ENCODE measurements at places on chromosomes 12 and 14. TPM values are rescaled to one million over a fixed set of nuclear protein-coding genes. Genes with fewer than 3 reads are reported as not detected.
A peak's percentile ranks its signal among the peaks of the same experiment; 100 is the strongest.

DNA sequence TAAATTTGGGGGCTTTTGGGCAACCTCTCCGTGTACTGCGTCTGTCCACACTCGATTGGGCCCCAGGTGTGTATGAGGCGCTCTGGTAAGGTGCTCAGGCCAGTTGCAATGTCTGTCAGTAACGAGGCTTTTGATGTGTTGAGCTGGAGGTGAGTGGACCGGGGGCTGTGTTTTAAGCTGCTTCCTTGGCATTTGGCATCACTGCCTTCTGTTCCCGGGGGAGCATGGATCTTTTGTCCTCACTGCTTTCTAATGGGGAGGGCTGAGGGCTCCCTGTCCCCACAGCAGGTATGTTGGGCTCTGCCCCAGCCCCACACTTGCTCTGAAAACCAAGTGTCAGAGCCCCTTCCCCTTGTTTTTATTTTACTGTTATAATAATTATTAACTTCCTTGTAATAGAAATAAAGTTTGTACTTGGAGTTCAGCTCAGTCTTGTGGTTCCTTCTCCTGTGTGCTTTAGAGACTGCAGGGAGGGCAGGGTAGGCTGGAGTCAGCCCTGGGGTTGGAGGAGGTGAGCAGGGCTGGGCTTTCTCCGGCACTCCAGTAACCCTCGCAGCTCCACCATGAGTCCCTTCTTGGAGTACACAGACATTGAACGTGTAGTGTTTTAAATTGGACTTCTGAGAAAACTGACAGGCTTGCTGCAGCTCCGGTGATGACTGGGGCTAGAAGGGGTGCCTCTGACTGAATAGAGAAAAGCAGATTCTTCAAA lies 28.0 kb downstream of the TRAFD1 start:
- no peak for DNase-seq

Gene TEX22
- total RNA-seq, result not detected

- DNase-seq, result no peak
Observed at GRCh38 chr12:104966677-104967076, 8.6 kb upstream of the SLC41A2 start.

- peak; percentile 88 for DNase-seq
Observed at GRCh38 chr14:88270776-88271175, 52.3 kb downstream of the KCNK10 start.

- peak; percentile 29 for DNase-seq
Observed at GRCh38 chr12:21528953-21529352, 2.9 kb downstream of the SPX start.

DNA sequence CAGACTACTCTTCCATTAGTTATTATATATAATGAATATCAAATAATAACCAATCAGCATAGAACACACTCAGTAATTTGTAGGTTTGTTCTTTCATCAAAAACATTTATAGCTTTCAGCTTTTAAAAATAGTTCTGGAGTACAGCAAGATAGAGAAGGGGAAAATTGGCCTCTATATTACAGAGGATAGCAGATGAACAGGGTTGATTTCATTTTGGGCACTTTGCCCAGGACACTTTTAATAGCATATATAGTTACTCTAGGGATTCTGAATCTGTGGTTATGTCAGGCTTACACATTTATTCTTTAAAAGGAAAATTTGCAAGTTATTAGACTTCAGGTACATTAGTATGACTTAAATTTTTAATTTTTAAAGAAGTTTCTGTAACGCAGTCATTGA lies 52.6 kb downstream of the IFT81 start:
- peak; percentile 78 for DNase-seq

Gene CAND1
- 111 TPM for total RNA-seq

GRCh38 chr12:89556976-89557375 lies 31.1 kb upstream of the POC1B start:
- DNase-seq, result no peak

- DNase-seq, result no peak
Observed at GRCh38 chr12:47808574-47809365, 10.9 kb downstream of the HDAC7 start.

DNA sequence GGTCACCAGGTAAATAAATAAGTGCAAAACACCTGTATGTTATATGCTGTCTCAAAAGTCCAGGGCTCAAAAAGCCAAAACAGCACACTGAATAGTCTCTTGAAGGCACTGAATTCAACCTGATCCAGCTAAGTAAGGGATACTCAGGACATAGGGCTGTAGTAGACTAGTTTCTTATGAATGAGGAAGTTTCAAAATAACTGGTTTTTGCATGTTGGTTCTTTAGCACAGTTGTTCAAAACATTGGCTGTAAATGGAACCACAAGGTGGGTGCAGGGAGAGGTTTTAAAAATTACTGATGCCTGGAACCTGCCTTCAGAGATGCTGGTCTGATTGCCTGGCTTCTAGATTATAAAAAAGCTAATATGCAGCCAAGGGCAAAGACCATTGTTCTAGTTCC lies 34.1 kb downstream of the NDUFA12 start:
- DNase-seq, result no peak

GRCh38 chr14:26925876-26926584 lies 328.2 kb upstream of the NOVA1 start:
- no peak for DNase-seq

- peak; percentile 91 for DNase-seq
Observed at GRCh38 chr14:24398653-24399446, at the start of gene NYNRIN. NYNRIN (plus strand) TSS chr14:24399003; CDS start chr14:24399247, 244 bp downstream.

Gene RPL10L
- not detected for total RNA-seq

Gene CLEC14A
- not detected for total RNA-seq

- DNase-seq, result no peak
Observed at GRCh38 chr12:65125975-65126374, 4.9 kb upstream of the WIF1 start.

GRCh38 chr12:7666595-7666994 lies 887 bp upstream of the APOBEC1 start:
- peak; percentile 67 for DNase-seq

DNA sequence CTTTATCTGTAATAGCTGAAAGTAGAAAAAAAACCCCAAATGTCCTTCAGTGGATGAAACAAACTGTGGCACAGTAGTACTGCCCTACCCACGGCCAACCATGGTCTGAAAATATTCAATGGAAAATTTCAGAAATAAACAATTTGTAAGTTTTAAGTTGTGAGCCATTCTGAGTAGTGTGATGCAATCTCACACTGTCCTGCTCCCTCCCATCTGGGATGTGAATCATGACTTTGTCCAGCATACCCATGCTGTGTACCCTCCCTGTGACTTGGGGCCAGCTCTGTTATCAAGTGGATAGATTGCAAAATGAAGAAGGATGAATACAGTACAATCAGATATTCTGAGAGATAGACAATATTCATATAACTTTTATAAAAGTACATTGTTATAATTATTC lies 106.2 kb downstream of the SMOC1 start:
- DNase-seq, result no peak

DNA sequence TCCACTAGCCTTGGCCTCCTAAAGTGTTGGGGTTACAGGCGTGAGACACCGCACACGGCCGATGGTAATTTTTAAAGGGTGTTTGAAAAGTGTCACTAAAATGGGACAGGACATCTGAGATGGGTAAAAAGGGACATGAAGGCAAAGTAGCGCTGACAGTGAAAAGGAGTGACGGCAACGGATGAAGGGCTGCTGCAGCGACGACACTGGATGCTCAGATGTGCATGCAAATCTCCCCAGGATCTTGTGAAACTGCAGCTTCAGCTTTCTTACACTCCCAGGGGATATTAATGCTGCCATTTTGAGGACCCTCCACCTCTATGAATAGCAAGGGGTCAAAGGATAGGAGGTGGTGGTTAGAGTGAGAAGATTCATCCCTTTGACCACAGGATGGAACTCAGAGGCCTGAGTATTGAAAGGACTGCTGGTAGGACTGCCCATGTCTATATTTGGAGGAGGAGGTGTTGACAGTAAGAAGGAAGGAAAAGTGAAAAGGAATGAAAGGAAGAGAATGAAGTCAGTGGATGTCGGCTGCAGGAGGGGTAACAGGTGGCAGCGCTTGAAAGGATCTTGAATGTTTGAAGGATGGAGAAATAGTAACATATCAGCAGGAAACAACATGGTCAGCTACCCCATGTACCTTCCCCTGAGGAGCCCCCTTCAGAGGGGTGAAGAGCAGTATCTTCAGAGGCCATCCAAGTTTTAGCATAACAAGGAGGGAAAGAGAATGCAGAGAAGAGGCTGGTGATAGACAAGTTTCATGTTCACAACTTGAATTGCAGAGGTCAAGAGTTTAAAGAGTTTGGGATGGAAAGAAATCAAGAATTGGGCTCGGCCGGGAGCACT lies 37.1 kb downstream of the CLIP1 start:
- no peak for DNase-seq

DNA sequence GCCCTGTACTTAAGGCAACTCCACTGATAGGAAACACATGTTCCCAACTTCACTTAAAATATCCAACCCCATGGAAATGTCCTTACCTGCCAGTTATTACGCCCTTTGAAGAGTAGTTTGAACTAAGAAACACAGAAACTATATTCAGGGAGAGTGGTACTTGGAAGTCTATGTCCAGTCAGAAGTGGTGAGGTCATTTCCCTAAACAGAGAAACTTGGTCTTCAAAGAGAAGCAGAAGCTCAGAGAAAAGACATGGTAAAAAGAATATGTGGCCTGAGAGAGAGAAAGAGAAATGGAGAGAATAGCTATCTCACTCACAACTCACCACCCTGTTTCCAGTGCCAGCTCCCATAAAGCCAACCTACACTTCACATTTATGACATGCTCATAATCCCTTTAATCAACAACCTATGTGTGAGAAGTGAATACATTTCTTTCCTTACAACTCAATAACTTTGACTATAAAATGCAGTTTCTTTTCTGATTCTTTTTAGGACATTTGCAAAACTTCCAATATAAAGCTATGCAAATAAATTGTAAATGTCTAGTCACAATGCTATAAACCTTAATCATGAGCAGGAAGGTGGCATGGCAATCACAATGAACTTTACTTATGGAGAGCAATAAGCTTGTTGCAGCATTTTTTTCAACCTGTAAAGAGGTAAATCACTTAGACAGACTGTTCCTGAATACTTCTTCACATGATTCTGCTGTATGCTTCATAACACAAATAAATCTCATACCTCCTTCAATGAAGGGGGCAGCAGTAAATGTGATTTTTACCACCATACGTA lies 67.1 kb downstream of the CPNE8 start:
- no peak for DNase-seq

Gene CPM
- total RNA-seq, result 24.0 TPM
